ENCODE measurements at places on chromosomes 2 and 18. TPM values are rescaled to one million over a fixed set of nuclear protein-coding genes. Genes with fewer than 3 reads are reported as not detected.

TEX44 gene
- polyA plus RNA-seq, result not detected

GATA6 gene
- polyA plus RNA-seq, result not detected

PLCL1 gene
- polyA plus RNA-seq, result not detected

EHD3 gene
- polyA plus RNA-seq, result 9.3 TPM

SIGLEC15 gene
- polyA plus RNA-seq, result 0.20 TPM

CPO gene
- polyA plus RNA-seq, result 0.50 TPM

DNER gene
- 7.7 TPM for polyA plus RNA-seq

- DNase-seq, result peak; percentile 91
These were observed at the start of gene EPAS1 for GRCh38 chr2:46296840-46297545. Gene EPAS1 (plus strand): TSS chr2:46297407. CDS start chr2:46297912, 505 bp downstream.

DNA sequence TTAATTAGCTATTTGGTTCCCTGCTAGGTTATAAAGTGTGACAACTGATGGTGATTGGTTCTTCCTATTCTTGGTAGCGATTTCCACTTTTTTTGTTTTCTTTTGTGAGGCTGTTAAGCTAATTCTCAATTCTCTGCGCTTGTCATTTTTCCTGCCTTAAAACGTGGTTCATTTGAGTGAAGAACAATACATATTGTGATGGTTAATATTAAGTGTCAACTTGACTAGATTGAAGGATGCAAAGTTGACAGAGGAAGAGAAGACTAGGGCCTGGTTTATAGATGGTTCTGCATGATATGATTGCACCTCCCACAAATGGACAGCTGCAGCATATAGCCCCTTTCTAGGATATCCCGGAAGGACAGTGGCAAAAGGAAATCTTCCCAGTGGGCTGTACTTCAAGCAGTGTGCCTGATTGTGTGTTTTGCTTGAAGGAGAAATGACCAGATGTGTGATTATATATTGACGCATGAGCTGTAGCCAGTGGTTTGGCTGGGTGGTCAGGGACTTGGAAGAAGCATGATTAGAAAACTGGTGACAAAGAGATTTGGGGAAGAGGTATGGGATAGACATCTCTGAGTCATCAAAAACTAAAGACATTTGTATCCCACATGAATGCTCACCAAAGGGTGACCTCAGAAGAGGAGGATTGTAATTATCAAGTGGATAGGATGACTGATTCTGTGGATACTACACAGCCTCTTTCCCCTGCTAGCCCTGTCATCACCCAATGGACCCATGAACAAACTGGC is 39.4 kb upstream of the ZNF804A start:
- no peak for DNase-seq

DNA sequence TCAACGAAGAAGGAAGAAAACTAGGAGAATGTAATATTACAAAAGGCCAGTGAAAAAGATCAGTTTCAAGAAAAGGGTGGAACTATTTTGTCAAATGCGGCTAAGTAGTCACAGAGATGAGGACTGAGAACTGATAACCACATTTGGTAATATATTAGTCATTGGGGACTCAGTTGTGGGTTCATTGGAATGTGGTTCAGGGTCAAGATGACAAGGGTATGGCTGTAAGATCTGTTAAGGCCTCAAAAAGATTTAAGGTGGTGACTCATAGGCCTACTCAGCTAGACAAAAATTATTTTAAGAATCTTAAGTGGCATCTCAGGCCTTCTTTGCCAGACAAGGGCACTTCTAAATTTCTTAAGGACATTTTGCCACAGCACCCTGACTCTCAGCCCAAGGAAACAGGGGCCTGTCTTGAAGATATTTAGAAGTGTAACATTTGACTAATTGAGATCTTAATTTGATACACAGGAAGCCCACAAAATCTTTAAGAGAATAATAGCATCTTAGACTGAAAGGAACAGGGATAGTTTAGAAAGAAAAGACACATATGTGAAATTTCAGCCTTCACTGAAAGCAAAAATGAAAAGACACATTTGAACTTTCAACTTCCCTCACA is 81.3 kb downstream of the STRADB start:
- no peak for DNase-seq
